Heart left ventricle (tissue), 16 donors: ENCODE measurements at places on chromosomes 3 and 15. TPM values are rescaled to one million over a fixed set of nuclear protein-coding genes. Genes with fewer than 3 reads are reported as not detected.

CTXN2 gene
- total RNA-seq: not detected

GOLGA8Q gene
- total RNA-seq: not detected

A4GNT gene
- total RNA-seq: not detected

UROC1 gene
- total RNA-seq: not detected

DZIP3 gene
- 11.8 TPM for total RNA-seq

SSUH2 gene
- total RNA-seq: 1.1 TPM

TEX55 gene
- not detected for total RNA-seq

DUOX2 gene
- 0.07 TPM for total RNA-seq

CHRM5 gene
- total RNA-seq: not detected

RTP1 gene
- total RNA-seq: not detected

C2CD4A gene
- not detected for total RNA-seq

- no peaks in the 10 kb centered on the region for H3K27me3 ChIP-seq
- no peaks in the 10 kb centered on the region for H3K36me3 ChIP-seq
- no peaks in the 10 kb centered on the region for H3K4me1 ChIP-seq
- H3K27ac ChIP-seq: no peak overlapping the region
- no peak overlapping the region for H3K4me3 ChIP-seq
These were observed 11.3 kb downstream of the DNAAF4 start for GRCh38 chr15:55496716-55497115.

GRCh38 chr15:34239151-34239808 is 14.5 kb downstream of the EMC4 start:
- no peaks in the 10 kb centered on the region for H3K4me1 ChIP-seq
- no peaks in the 10 kb centered on the region for H3K27me3 ChIP-seq
- H3K36me3 ChIP-seq: peaks cover 95% of the 10 kb centered on the region
- no peak for DNase-seq
- no peak overlapping the region for H3K4me3 ChIP-seq

- H3K27me3 ChIP-seq: no peaks in the 10 kb centered on the region
- peak overlapping the region; percentile 46 for H3K27ac ChIP-seq
- no peak overlapping the region for H3K4me3 ChIP-seq
- H3K36me3 ChIP-seq: peaks cover 69% of the 10 kb centered on the region
- H3K4me1 ChIP-seq: peaks cover 3% of the 10 kb centered on the region
These were observed 56.1 kb upstream of the SKIL start for GRCh38 chr3:170301405-170301804.

DNA sequence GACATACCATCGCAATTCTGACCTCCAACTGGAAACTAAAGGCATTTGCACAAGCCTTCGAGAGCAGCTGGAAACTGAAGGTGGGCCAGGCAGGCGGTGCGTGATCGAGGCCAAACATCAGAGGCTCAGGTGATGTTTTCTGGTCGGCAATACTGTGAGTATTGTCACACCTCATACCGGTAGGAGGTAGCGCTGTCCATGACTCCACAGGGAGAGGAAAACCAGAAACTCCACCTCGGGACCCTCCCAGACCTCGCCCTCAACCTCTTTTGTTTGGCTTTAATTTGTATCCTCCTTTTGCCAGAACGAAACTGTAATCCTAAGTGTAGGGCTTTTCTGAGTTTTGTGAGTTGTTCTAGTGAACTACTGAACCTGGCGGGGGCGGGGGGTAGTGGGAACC is 43.6 kb downstream of the LDHAL6B start:
- no peak for DNase-seq
- H3K4me1 ChIP-seq: no peaks in the 10 kb centered on the region
- no peak overlapping the region for H3K27ac ChIP-seq

- H3K4me3 ChIP-seq: no peak overlapping the region
- peaks cover 4% of the 10 kb centered on the region for H3K4me1 ChIP-seq
- H3K27ac ChIP-seq: no peak overlapping the region
- H3K36me3 ChIP-seq: no peaks in the 10 kb centered on the region
- H3K27me3 ChIP-seq: no peaks in the 10 kb centered on the region
These were observed 57.4 kb upstream of the PPARG start for GRCh38 chr3:12231431-12231830.

GRCh38 chr3:189361103-189361835 is 189.5 kb downstream of the TPRG1 start:
- DNase-seq: no peak

DNA sequence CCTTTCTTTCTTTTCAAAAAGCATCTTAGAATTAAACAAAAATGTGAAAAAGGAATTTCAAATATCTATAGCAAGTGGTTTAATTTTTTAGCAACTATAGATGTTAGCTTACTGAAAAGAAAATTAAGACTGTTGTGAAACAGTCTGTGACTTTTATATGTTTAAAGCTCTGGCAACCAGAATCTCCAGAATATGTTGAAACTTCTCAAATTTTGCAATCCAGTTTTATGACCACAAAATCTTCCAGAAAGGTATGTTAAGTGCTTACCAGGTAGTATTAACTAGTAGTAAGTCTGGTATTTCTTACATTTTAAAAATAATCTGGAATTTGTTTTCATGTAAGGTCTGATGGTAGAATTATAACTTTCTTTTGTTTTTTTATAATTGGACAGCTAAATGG is 235.0 kb downstream of the SLC9A9 start:
- no peak overlapping the region for H3K4me3 ChIP-seq
- H3K27ac ChIP-seq: no peak overlapping the region
- no peaks in the 10 kb centered on the region for H3K4me1 ChIP-seq

DNA sequence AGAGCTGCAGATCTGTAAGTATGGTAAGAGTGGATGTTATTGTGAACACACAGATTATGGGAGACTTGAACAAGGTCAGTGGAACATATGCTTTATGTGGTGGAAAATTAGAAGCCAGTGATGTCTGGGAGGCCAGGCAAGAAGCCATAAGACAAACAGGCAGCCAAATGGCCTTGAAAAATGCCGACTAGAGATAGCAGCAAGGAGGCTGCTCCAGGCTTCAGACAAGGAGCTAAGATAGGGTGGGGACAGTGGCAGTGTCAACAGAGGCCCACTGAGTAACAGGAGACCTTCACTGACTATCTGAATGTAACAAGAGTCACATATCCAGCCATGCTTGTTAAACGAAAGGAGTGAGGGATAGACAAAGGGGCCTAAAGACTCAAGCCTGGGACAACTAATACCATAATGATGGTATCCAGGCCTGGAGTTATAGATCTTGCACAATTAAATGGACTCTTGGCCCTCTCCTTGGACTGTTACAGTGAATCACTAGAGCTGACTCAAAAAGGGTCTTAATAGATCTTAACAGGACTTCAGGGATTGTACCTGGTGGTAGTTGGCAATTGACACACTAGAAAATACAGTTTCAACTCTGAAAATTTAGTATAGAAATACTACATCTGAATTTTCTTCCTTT is 50.6 kb downstream of the CFAP20DC start:
- H3K27me3 ChIP-seq: no peaks in the 10 kb centered on the region
- H3K36me3 ChIP-seq: no peaks in the 10 kb centered on the region
- no peak for DNase-seq
- H3K27ac ChIP-seq: no peak overlapping the region
- no peaks in the 10 kb centered on the region for H3K4me1 ChIP-seq

DNA sequence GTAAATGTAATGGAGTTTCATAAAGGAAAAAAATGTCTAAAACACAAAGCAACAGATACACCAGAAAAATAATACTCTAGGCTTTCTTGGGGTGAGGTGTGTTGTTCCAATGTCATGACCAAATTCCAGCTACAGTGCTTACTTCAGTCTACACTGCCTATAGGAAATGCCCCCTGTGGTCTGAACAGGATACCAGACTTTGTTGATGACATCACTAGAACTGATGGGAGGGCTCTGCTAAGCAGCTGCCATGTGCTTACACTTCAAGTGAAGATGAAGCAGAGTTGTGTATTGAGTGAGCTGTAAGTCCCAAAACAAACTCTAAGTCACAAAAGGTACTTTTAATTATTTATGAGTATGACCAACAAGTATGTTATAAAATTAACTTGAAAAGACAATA is 456.1 kb upstream of the IL12A start:
- H3K4me3 ChIP-seq: no peak overlapping the region
- no peaks in the 10 kb centered on the region for H3K36me3 ChIP-seq
- no peaks in the 10 kb centered on the region for H3K4me1 ChIP-seq
- no peak overlapping the region for H3K27ac ChIP-seq
- no peak for DNase-seq

- H3K4me3 ChIP-seq: no peak overlapping the region
- DNase-seq: no peak
- no peaks in the 10 kb centered on the region for H3K27me3 ChIP-seq
- H3K4me1 ChIP-seq: no peaks in the 10 kb centered on the region
- H3K36me3 ChIP-seq: peaks cover 22% of the 10 kb centered on the region
- no peak overlapping the region for H3K27ac ChIP-seq
These were observed 70.9 kb downstream of the ANKRD28 start for GRCh38 chr3:15726881-15727280.

DNA sequence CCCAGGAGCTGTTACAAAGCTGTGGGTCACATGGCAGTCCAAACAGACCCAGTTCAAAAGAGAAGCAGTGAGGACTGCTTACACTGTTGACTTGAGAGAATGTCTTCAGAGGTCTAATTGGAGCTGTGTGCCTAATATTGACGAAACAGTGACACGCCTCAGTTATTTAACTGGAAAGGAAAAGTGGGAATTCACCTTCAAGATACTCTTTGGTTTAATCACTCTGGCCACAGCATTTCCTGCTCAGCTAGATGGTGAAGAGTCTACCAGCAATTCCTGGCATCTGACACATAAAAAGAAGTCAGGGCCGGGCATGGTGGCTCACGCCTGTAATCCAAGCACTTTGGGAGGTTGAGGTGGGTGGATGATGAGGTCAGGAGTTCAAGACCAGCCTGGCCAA is 326.4 kb downstream of the SV2B start:
- no peaks in the 10 kb centered on the region for H3K27me3 ChIP-seq
- no peak overlapping the region for H3K4me3 ChIP-seq
- DNase-seq: no peak
- no peak overlapping the region for H3K27ac ChIP-seq
- no peaks in the 10 kb centered on the region for H3K36me3 ChIP-seq

GRCh38 chr3:140020541-140020940 is 85.6 kb downstream of the CLSTN2 start:
- no peak overlapping the region for H3K4me3 ChIP-seq
- no peaks in the 10 kb centered on the region for H3K36me3 ChIP-seq
- no peaks in the 10 kb centered on the region for H3K27me3 ChIP-seq

DNA sequence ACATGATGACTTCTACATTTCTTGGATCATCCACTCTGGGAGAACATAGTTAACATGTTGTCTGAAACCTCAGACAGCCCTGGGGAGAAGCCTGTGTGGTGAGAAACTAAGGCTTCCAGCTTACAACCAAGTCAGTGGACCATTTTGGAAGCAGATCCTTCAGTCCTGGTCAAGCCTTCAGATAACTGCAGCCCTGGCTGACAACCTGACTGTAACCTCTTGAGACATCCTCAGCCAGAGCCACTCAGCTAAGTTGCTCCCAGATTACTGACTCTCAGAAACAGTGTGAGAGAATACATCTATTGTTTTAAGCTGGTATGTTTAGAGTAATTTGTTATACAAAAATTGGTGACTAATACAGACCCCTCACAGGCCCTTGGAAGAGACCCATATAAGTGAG is 50.9 kb upstream of the KPNA4 start:
- no peaks in the 10 kb centered on the region for H3K36me3 ChIP-seq
- no peaks in the 10 kb centered on the region for H3K4me1 ChIP-seq
- H3K4me3 ChIP-seq: no peak overlapping the region
- no peaks in the 10 kb centered on the region for H3K27me3 ChIP-seq
- H3K27ac ChIP-seq: peak overlapping the region; percentile 27

- H3K36me3 ChIP-seq: no peaks in the 10 kb centered on the region
- H3K4me1 ChIP-seq: peaks cover 1% of the 10 kb centered on the region
- no peaks in the 10 kb centered on the region for H3K27me3 ChIP-seq
These were observed 46.7 kb downstream of the EMC4 start for GRCh38 chr15:34271493-34271892.

GRCh38 chr15:31325595-31326155 is 960 bp upstream of the KLF13 start:
- no peaks in the 10 kb centered on the region for H3K27me3 ChIP-seq
- peak; percentile 89 for DNase-seq
- no peaks in the 10 kb centered on the region for H3K36me3 ChIP-seq

GRCh38 chr3:43693594-43693993 is 2.9 kb downstream of the ABHD5 start:
- DNase-seq: no peak
- H3K27me3 ChIP-seq: no peaks in the 10 kb centered on the region
- H3K4me3 ChIP-seq: no peak overlapping the region
- peaks cover 23% of the 10 kb centered on the region for H3K4me1 ChIP-seq
- H3K27ac ChIP-seq: no peak overlapping the region

DNA sequence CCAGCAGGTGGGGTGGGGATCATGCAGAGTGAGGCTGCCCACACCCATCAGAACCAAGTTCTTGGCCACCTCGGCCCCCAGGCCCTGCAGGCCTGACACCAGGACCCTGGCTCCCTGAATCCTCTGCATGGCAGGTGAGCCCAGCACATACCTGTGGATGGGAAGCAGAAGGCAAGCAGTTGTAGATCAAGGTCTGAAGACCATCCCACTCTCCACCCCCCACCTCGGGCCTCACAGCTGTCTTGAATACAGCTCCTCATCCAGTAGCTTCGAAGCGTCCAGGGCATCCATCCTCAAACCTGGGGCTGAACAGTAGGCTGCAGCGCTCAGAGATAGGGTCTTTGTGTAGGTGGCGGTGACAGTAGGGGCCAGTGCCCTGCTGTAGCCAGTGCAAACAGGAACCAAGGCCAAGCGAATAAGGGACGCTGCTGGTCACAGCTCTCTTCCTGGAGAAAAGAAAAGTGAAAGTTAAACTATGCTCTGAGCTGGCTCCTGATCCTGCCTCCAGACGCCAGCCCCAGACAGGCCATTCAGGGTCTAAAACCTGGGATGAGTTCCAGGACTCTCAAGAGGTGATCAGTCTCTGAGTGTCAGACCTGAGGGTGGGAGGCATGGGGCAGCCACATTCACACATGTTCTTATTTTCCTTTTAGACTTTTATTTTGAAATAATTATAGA is at the start of gene UBA7:
UBA7 (minus strand) TSS at position 457 of the 678 bp plus-strand sequence; CDS start at position 291, 166 bp downstream.
- peaks cover 33% of the 10 kb centered on the region for H3K36me3 ChIP-seq
- no peaks in the 10 kb centered on the region for H3K27me3 ChIP-seq
- peaks cover 20% of the 10 kb centered on the region for H3K4me1 ChIP-seq
- peak within 1 kb of the TSS; percentile 53 for H3K4me3 ChIP-seq
- DNase-seq: peak; percentile 74

DNA sequence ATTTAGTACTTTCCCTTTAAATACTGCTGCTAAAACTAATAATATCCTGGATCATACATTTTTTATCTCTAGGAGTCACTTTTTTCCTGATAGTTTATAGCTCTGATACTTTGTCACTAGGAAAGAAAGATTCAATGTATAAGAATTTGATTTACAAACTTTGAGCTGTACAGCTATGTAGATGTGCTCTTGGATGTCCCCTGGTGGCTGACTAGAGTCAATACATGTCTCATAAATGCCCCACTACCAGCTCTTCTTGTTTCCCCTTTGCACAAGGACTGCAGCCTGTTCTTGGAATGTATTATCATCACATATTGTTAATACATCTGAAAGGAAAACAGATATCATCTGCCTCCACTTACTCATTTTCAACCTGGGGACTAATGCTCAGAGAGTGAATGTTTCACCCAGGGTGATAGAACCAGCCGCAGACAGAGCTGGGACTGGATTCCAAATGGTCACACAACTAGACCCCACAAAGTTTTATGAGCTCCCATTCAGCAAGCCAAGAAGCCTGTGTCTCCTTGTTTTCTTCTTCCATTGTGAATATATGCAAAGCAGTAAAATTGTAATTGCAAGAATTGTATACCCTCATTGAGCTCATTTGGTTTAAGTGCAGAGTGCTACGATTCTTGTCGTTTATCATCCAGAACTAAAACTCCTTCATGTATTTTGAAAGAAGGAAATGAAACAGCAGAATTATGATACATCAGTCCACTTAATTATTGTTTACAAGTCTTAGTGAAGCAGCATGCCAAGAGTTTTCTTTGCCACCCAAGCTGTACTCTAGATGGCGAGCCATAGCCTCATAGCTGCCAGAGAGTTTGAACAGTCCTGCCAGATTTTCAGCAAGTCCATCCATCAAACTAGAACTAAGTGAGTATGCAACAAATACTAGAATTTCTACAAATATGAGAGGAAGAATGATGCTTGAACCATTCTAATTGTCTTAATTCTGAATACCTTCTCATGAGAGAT is 261.6 kb upstream of the LMCD1 start:
- H3K27me3 ChIP-seq: no peaks in the 10 kb centered on the region
- peak; percentile 12 for DNase-seq
- no peak overlapping the region for H3K4me3 ChIP-seq
